Activated T-cell treated with anti-CD3 and anti-CD28 coated beads, Interleukin-2, amount 50 U/mL, for 48 hours (primary cell): ENCODE measurements at places on chromosomes 2 and 18.

GRCh38 chr2:212791569-212791968, 253.0 kb upstream of the ERBB4 start:
- no peak for DNase-seq

DNA sequence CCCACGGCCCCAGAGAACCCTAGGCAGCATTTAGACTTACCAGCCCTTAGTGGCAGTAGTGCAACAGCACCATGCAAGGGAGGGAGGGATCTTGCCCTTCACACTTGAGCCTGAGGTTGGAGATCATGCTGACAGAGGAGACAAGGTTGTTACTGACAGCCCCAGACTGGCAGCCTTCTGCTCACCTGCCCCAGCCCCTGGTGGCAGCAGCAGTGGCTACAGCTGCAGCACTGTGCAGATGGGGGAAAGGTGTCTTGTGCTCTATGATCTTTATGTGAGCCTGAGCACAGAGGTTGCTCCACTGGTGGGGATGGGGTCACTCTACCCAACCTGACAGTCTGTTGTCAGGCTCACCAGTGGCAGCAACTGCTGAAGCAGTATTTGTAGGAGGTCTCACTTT, 501.2 kb upstream of the LRRTM4 start:
- DNase-seq: no peak

GRCh38 chr2:210199854-210200253, 25.4 kb downstream of the ACADL start:
- no peak for DNase-seq

DNA sequence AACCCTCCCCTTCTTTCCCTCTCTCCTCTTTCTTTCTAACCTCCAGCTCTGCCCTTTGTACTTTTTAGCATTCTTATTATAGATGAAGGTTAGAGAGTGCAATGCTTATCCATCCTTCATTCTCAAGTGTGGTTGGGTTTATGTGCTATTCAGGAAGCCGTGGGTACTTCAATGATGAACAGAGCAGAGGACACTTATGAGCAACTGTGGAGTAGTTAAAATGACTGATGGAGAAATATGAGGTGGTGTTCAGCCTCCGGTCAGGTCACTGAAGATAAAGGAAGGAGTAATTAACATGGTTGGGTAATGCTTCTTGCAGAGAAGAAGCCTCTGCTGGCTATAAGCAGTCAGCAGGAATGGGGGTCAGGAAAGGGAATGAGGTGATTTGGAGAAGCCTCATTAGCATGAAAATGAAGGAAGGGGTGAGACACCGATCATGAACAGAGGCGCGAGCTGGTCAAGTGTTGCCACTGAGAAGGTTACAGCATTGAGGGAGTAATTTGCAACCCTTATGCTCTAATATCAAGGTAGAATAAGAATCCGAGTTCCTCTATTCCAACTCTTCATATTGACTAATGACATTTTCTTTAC, 174.7 kb downstream of the LPIN1 start:
- DNase-seq: no peak

DNA sequence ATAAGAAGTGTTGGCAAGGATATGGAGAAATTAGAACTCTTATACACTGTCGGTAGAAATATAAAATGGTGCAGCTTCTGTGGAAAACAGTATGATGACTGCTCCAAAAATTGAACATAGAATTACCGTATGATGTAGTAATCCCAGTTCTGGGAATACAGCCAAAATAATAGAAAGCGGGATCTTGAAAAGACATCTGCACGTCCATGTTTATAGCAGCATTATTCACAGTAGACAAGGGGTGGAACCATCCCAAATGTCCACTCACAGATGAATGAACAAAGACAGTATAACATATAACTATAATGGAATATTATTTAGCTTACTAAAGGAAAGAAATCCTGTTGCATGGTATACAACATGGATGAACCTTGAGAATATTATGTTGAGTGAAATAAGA, 257.7 kb downstream of the TDRD15 start:
- DNase-seq: no peak
